CD8-positive, alpha-beta memory T cell (primary cell): ENCODE measurements at places on chromosomes 1 and 21.

GRCh38 chr1:222009105-222009730 lies 267.3 kb upstream of the DUSP10 start:
- no peak for DNase-seq

GRCh38 chr1:234578087-234578486 lies 31.9 kb downstream of the IRF2BP2 start:
- DNase-seq, result no peak

DNA sequence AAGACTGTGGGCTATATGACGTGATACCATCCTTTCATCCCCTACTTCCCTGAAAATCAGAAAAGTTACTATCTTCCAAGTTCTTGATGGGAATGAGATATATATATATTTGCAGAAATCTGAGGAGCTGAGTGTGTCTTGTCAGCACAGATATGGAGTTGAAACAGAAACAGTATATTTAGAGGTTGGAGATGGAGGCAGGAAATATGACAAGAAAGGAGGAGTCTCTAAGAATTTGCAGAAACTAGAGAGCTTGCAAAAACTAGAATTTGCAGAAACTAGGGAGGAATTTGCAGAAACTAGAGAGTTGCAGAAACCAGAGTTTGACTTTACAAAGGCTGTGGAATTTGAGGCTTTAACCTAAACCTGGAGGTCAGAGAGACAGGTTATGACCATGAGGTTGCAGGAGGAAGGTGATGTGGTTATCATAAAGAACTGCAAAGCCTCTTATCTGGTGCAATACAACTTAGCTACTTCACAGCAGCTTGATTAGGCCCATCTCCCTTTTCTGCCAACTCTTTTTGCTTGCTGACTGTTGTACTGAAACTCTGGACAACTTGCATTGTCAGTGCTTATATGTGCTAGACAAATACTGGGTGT lies 22.3 kb downstream of the XCL2 start:
- peak; percentile 36 for DNase-seq

GRCh38 chr1:33001282-33001681 lies 35.4 kb downstream of the AK2 start:
- no peak for DNase-seq

GRCh38 chr1:96703186-96703585 lies 18.4 kb upstream of the PTBP2 start:
- DNase-seq, result no peak

- DNase-seq, result no peak
Observed at GRCh38 chr1:119410961-119411360, 4.0 kb upstream of the HSD3B2 start.

DNA sequence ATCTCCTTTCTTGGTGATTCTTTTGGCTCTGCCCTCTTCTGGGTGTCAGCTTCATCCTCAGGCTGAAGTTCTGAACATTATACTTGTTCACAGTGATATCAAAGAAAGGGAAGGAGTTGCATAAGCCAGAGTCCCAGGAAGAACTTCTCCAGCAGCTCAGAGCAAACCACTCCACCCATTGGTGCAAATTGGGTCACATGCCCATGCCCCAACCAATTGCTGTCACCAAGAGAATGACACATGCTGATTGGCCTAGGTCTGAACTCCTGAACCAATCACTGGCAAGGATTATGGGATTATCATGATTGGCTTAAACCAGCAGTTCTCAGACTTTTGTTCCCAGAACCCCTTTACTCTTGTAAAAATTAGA lies 256.5 kb upstream of the TMEM51 start:
- DNase-seq, result no peak

GRCh38 chr1:27388337-27389005 lies 4.0 kb upstream of the GPR3 start:
- peak; percentile 68 for DNase-seq

DNA sequence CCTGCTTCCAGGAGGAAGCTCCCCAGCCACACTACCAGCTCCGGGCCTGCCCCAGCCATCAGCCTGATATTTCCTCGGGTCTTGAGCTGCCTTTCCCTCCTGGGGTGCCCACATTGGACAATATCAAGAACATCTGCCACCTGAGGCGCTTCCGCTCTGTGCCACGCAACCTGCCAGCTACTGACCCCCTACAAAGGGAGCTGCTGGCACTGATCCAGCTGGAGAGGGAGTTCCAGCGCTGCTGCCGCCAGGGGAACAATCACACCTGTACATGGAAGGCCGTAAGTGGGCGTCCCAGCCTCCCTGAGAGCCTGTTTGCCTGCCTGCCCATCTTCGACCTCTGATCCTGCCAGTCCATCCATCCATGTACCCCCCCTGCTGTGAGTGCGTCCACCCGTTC lies 3.6 kb downstream of the ECM1 start:
- DNase-seq, result no peak

DNA sequence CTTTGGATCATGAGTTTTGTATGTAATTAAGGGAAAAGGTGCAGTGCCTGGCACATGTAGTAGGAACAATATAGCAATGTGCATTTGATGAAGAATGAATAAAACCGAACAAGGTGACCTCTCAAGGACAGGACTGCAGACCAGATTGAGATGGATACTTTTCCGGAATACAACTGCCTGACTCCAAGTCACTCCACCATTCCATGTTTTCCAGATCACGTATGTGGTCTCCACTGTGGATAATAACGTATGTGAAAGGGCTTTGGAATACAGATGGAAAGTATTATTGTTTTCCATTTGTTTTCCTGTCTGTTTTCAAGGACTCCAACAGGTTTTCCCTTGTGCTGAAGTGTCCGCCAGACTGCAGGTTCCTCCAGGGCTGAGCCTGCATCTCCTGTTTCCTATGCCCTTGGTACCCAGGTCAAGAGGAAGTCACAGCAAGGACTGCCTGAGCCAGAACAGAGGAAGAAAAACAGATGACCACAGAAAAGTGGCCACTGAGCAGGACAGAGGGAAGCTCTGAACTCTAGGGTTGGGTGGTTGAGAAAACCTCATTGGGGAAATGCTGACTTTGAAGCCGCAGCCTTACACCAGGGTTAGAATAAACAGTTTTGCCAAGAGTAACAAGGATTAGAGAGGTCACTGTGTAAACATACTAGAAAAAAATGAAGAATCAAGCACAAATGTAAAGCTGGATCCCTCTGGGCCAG lies 4.0 kb downstream of the CFAP45 start:
- no peak for DNase-seq

- DNase-seq, result no peak
Observed at GRCh38 chr1:229319487-229319886, 23.4 kb downstream of the CCSAP start.

- DNase-seq, result peak; percentile 54
Observed at GRCh38 chr21:25563361-25564116, 43.7 kb downstream of the MRPL39 start.

DNA sequence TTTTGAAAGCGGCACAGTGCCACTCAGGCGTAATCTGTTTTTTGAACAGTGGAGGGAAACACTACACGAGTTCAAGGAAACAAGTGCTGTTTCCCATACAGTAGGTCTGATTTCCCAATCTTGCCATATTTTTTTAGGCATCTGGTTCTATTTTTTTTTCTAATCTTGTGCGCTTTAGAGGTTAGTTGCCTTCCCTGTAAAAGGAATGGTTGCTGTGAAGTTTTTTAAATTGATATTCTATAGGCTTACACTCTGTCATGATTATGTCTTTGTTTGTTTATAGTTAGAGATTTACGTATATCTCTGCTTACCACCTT lies 1.2 kb downstream of the NASP start:
- DNase-seq, result no peak

- no peak for DNase-seq
Observed at GRCh38 chr1:53165408-53165961, 23.0 kb upstream of the SLC1A7 start.

- DNase-seq, result no peak
Observed at GRCh38 chr1:94801919-94802546, 18.1 kb upstream of the SLC44A3 start.

GRCh38 chr21:39117440-39117970 lies 65.7 kb downstream of the PSMG1 start:
- DNase-seq, result no peak

- DNase-seq, result no peak
Observed at GRCh38 chr1:225888898-225889601, at the start of gene LEFTY1. TSS of gene LEFTY1 (minus strand) at chr1:225889146. CDS start at chr1:225889066, 80 bp downstream.

DNA sequence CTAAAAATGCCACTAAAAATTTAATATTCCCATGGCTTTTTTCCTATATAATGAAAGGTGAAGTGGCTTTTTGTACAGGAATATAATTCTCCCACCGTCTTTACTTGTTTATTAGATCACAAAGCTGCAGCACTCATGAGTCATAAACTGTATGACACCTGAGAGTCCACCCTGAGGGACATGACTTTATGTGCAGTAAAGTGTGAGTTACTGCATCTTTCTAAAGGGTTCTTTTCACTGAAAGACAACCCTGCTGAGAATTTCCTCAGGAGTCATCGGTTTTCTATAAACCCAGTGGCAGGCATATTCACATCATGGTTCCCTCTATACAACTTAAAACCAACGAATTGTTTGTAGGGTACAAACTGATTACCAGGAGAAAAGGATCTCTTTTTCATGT lies 77.4 kb downstream of the APP start:
- DNase-seq, result no peak

GRCh38 chr1:102852613-102853012 lies 255.7 kb downstream of the COL11A1 start:
- no peak for DNase-seq

- DNase-seq, result no peak
Observed at GRCh38 chr1:41713141-41713540, 205.6 kb downstream of the HIVEP3 start.

DNA sequence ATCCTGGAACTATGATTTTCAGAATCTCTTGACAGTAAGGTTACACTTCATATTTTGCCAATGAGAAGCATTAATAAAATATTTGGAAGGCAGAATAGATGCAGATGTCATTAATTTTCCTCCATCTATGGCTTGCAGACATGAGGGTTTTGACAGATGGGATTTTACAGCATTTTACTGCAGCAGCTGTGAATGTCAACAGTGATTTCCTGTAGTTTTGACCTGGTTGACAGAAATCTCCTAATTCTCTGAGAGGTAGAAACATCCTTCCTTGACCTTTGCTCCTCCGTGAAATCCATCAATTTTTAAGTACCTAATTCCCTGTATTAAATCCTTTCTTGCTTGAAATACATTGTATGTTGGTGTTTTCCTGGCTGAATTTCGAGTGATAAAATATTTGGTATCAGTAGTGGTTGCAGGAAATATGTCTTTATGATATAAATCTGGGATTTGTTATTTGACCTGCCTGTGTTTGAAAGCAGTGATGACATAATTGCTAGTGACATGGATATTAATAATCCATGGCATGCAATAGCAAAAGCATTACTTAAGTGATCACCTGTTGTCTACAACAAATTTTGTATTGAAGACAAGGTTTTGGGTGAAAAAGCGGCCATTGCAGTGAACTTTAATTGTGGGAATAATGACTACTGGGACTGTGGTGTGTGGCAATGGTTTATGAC lies 73.9 kb downstream of the HLX start:
- DNase-seq, result no peak

DNA sequence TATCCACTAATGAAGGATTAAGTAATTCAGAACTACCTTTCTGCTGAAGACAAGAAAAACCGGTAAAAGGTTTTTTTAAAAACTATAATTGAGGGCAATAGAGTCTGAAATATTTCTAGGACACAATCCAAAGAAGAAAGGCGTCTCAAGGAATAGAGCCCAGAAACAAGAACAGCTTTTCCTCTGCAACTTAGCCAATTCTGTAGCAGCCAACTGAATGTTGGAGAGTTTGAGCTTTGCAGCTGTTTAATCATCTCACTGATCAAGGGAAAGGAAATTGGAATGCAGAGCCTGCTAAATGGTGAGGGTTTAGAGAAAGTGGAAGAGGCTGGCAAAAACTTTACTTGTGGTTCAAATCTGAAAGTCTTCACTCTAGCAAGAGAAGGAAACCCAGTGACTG lies 818.9 kb downstream of the KCNT2 start:
- no peak for DNase-seq

- no peak for DNase-seq
Observed at GRCh38 chr1:225434046-225434445, 6.2 kb upstream of the LBR start.

GRCh38 chr1:5954964-5955363 lies 37.3 kb downstream of the NPHP4 start:
- DNase-seq, result no peak

- no peak for DNase-seq
Observed at GRCh38 chr1:12161324-12161661, 5.5 kb upstream of the TNFRSF1B start.

DNA sequence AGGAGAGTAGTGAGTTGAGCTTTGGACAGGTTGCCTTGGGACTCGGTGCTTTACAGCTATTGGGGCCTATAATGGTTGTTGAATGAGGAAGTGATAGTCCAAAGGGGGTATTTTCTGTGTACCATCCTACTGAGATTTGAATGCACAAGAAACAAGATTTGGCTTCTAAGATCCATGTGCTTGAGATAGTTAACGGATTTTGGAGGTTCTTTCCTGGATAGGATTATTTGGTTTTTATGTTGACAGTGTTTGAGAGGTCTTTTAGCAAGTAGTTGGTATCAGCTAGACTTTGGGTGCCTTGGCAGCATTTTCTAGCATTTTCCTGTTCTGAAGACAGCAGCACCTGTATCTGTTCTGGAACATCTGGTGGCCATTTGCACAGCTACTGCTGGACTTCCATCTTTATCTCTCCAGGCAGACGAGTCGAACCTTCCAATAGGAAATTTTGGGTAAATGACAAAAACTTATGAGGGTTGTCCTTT lies 3.6 kb upstream of the SCAF4 start:
- no peak for DNase-seq

GRCh38 chr1:2914702-2915101 lies 106.6 kb upstream of the ACTRT2 start:
- no peak for DNase-seq

GRCh38 chr1:221190249-221190648 lies 311.0 kb downstream of the HLX start:
- no peak for DNase-seq

DNA sequence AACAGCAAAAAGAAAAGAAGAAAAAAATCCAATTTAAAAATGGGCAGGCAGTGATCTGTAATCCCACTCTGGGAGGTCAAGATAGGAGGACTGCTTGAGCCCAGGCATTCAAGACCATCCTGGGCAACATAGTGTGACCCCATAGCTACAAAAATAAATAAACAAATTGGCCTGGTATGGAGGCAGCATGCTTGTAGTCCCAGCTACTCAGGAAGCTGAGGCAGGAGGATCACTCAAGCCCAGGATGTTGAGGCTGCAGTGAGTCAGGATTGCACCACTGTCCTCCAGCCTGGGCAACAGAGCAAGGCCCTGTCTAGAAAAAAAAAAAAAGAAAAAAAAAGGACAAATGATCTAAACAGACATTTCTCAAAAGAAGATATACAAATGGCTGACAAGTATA lies 99.6 kb downstream of the EIF4G3 start:
- no peak for DNase-seq

- no peak for DNase-seq
Observed at GRCh38 chr21:43767984-43768867, 7.9 kb downstream of the CSTB start.

- DNase-seq, result no peak
Observed at GRCh38 chr1:236273358-236273757, 8.4 kb downstream of the ERO1B start.

GRCh38 chr21:36463991-36464390 lies 15.9 kb downstream of the CLDN14 start:
- DNase-seq, result no peak

GRCh38 chr1:15197591-15198447 lies 44.3 kb downstream of the TMEM51 start:
- DNase-seq, result no peak
